ENCODE measurements at places on chromosomes 3 and 15.
A peak's percentile ranks its signal among the peaks of the same experiment; 100 is the strongest.

GRCh38 chr15:92510163-92510882 lies 116.6 kb downstream of the ST8SIA2 start:
- DNase-seq = no peak

DNA sequence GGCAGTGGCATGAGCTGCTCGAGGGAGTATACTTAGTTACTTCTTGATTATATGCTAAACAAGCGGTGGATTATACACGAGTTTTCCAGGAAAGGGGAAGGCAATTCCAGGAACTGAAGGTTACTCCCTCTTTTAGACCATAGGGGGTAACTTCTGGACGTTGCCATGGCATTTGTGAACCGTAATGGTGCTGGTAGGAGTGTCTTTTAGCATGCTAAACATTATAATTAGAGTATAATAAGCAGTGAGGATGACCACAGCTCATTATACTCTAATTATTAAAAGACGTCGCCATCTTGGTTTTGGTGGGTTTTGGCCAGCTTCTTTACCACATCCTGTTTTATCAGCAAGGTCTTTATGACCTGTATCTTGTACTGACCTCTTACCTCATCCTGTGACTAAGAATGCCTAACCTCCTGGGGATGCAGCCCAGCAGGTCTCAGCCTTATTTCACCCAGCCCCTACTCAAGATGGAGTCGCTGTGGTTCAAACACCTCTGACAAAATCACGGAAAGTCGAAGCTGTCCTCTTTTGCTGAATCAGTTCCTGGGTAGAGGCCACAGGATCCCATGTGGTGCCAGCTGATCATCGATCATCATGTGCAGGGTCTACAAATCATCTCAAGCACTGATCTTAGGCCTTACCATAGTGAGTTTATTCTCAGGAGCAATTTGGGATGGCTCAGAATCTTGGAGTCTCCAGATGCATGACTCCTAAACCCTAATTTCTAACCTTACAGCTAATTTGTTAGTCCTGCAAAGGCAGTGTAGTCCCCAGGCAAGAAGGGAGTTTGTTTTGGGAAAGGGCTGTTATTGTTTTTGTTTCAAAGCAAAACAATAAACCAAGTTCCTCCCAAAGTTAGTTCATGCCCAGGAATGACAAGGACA lies 149.1 kb downstream of the TJP1 start:
- DNase-seq = no peak

DNA sequence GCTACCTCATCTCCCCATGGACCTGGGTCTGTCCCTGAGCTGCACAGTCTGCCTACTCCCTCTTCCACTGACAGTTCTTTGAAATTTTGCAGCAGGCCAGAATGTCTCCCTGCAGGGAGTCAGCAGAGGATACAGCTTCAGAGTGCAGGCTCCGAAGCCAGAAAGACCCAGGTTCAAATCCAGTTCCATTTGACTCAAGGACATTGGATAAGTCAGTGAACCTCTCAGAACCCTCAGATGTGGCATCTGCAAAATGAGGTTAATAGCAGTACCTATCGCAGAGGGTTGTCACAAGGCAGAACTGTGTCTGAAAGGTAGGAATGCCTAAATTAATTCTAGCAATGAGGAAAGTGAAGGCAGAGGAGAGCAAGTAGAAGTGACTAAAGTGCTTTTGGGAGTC lies 244.4 kb upstream of the TRIM42 start:
- no peak for DNase-seq

GRCh38 chr15:66893294-66893693 lies 172.1 kb upstream of the SMAD3 start:
- no peak for DNase-seq

GRCh38 chr15:70133296-70133695 lies 35.6 kb upstream of the TLE3 start:
- DNase-seq = no peak

DNA sequence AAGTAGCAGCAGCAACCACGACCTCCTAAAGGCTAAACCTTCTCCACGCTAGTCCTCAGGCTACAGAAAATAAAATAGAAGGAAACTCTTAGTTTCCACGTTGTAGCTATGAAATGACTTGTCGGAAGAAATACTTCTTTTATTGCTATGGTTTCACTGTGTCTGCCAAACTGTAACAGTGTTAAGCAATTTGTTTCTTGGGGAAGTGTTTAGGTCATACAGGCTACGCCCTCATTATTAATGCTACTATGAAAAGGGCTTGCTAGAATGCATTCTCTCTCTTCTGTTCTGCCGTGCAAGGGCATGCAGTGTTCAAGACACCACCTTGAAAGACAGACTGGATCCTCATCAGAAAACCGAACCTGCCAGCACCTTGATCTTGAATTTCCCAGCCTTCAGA lies 462.7 kb downstream of the PLOD2 start:
- peak; percentile 9 for DNase-seq

GRCh38 chr15:71812966-71813722 lies 2.8 kb downstream of the NR2E3 start:
- DNase-seq = no peak

GRCh38 chr3:114627770-114628169 lies 333.9 kb downstream of the TIGIT start:
- peak; percentile 63 for DNase-seq

DNA sequence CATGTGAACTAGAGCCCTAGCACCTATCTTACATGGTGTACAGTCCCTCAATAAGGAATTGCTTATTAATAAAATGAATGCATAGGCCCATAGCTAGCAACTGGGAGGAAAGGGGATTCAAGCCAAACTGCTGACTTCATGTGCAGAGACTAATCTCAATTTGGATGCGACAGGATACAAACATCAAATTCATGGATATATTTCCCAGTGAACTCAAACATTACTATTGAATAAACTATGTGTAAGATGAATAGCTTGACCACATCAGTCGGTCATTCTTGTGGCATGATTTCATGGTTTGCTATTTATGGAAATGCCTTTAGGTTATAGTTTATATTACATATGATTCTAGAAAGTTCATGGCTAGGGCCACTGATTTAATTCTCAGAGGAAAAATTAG lies 268.6 kb upstream of the SLITRK3 start:
- DNase-seq = no peak

- no peak for DNase-seq
Observed at GRCh38 chr3:195178124-195178910, 92.6 kb downstream of the XXYLT1 start.

DNA sequence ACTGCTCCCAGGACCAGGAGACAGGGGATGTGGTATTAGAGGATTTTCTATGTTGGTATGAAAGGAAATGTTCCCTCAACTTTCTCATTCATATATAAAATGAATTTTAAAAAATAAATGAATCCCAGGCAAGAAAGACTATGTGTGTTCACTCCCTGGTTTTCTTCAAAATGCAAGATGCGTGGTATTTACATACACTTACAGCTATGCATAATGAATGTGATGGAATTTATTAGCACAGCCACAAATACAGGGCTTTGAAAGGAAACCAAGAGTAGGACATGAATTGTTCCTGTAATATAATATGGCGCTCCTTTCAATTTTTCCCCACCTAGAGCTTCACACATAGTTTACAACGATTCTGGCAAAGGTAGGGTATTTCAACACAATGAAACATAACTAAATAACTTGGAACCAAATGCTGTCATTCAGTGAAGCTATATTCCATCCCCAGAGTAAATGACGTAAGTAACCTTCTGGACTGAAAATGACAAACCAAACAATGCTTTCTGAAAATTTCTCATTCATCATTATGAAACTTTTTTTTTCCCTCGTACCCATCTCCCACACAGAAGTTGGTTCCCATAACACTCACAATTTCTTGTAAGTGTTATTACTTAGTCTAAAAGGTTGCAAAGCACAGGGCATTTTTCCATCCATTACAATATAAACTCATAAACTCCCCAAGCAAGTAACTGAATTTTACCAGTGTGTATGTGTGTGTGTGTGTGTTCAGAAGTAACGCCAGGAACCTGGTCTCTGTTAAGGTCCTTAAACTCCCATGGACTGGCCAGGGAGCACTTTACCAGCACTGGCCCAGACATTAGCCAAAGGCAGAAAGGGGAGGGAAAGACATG lies 41.8 kb downstream of the CBLB start:
- no peak for DNase-seq

- no peak for DNase-seq
Observed at GRCh38 chr15:98731712-98732450, 83.5 kb downstream of the IGF1R start.

- DNase-seq = no peak
Observed at GRCh38 chr3:133578548-133579191, 5.2 kb downstream of the CDV3 start.

- DNase-seq = no peak
Observed at GRCh38 chr3:146164071-146164470, 3.1 kb upstream of the PLOD2 start.

GRCh38 chr15:69377216-69377970 lies 36.8 kb upstream of the KIF23 start:
- no peak for DNase-seq

- DNase-seq = no peak
Observed at GRCh38 chr3:130900959-130901358, 7.1 kb downstream of the ATP2C1 start.

GRCh38 chr3:3902161-3902560 lies 102.9 kb downstream of the LRRN1 start:
- DNase-seq = no peak

- no peak for DNase-seq
Observed at GRCh38 chr3:107221856-107222255, 155.4 kb upstream of the CCDC54 start.

DNA sequence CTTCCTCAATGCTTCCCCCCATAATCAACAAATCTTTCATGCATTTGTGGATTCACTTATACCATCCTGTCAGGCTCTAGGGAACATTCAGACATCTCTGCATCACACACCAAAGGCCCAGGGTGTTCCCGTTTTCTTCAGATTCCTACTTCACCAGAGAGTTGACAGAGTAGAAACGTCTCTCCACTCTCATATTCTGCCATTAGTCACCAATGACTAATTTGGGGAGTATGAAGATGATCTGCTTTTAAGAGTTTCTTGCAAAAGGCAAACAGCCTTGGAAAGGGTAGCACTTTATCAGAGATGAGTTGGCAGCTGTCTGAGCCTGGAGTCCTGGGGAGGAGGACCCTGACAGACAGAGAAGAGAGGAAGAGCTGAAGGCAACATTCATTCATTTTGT lies 55.8 kb upstream of the DGKG start:
- peak; percentile 44 for DNase-seq

DNA sequence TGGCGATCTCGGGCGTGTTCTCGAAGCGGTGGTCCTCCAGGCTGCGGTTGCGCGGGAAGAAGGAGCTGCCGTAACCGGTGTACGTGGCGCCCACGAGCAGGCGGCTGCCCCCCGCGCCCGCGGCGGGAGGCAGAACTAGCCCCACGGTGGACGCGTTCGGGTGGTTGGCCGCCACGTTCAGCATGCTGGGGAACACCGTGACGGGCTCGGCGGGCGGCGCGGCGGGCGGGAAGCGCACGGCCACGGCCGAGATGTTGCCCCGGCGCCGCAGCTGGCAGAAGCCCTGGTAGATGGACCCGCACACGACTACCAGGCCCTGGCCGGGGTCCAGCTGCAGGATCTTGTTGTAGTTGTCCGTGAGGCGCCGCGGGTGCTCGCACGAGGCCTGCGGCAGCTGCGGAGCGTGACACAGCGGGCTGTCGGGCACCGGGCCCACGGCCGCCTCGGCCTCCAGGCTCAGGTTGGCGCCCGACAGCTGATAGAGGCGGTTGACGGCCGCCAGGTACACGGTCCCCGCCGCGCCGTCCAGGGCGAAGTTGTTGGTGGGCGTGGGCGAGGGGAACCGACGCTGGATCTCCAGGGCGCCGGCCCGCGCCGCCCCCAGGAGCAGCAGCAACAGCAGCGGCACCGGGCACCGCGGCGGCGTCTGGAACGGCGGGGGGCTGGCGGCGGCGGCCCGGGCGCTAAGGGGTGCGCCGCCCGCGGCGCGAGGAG lies 397 bp downstream of the PLXND1 start:
- no peak for DNase-seq

DNA sequence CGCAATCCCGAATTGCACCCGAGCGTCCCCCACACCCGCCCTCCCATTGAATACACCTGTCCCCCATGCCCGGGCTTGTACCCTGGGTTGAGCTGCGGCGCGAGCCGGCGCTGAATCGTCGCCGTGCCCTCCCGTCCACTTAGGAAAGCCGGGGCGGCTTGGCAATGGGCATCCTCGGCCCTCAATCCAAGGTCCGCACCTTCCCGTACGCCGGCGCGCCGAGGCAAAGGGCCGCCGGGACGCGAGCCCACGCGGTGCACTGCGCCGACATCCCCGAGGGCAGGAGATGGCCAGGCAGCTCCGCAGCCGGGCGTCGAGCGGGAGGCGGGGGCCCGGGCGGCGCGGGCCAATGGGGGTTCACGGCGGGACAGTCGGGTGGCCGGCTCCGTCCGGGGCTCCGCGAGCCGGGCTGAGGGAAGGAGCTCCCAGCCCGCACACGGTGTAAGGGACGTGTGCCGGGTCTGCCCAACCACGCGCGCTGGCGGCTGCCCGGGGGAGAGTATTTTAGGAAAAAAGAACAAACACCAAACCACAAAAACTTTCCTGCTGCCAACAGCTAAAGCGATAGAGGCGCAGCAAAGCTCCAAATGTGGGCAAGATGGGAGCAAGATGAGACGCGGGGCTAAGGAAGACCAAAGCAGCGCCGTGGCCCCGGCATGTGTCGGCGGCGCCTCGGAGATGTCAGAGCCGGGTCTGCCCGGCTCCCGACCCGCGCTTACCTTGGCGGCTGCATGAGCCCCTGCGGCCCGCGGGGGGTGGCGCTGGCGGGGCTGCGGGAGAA lies 621 bp downstream of the RGMA start:
- no peak for DNase-seq

DNA sequence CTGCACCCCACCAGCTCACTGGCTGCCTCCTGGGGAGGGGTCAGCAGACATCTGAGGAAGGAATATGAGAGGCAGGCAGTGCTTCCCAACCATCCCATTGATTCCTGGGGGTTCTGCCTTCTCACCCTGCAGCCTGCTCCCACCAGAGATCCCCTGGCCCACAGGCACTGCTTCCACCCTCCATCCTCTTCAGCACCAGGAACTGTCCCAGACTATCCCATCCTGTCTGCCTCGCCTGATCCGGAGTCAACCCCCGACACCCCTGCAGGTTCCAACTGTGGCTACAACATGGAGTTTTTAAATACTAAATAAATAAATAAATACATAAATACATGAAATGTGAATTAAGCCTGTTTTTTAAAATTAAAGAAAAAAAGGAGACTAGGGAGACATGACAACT lies 43.6 kb downstream of the CACNA2D2 start:
- DNase-seq = no peak

DNA sequence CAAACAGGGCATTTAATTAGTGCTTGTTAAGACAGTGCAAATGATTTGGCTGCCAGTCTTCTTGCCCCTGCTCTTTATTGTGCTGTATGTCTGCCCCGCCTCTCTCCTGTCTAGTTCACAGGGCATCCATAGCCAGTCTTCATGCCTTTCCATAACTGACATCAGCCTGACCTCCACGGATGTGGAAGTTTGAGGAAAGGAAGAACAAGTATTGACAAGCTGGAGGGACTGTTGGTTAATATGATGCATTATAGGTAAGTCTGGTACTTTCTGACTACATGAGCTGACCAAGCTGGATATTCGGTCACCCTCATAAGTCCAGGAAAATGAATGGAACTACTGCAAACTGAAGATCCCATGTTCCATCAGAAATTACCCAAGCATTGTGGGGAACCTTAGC lies 325.9 kb downstream of the TIGIT start:
- DNase-seq = no peak
